ENCODE measurements at places on chromosomes 7 and 10.
A peak's percentile ranks its signal among the peaks of the same experiment; 100 is the strongest.

DNA sequence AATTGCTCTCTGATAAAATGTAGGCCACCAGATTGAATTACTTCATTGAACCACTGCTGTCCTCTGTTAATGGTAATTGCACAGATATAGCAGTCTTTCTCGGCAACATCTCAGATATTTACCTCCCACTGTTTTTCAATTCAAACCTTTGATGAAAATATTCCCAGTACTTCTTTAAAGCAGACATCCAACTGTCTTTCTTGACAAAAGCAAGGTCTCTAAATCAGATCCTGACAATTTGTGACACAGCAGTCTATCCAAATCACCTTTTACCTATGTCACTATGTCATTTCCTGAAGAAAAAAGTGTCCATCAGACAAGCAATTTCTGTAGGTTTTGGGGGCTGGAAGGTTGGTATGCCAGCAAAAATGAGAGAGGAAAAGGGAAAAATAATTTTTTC lies 555.7 kb downstream of the AUTS2 start:
- no peak for DNase-seq

GRCh38 chr7:86469680-86470295 lies 173.9 kb upstream of the GRM3 start:
- peak; percentile 45 for DNase-seq

- DNase-seq, result no peak
Measured at GRCh38 chr10:63256009-63256773, 123.1 kb downstream of the NRBF2 start.

DNA sequence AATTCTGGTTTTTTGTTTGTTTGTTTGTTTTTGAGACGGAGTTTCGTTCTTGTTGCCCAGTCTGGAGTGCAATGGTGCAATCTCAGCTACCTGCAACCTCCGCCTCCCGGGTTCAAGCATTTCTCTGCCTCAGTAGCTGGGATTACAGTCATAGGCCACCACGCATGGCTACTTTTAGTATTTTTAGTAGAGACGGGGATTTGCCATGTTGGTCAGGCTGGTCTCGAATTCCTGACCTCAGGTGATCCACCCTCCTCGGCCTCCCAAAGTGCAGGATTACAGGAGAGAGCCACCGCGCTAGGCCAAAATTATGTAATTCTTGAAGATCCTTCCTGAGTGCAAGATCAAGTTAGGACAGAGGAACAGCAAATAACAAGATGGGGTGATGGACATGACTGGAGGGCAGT lies 719 bp downstream of the ZNF33B start:
- no peak for DNase-seq

GRCh38 chr10:110414548-110415309 lies 83.0 kb upstream of the DUSP5 start:
- DNase-seq, result no peak

DNA sequence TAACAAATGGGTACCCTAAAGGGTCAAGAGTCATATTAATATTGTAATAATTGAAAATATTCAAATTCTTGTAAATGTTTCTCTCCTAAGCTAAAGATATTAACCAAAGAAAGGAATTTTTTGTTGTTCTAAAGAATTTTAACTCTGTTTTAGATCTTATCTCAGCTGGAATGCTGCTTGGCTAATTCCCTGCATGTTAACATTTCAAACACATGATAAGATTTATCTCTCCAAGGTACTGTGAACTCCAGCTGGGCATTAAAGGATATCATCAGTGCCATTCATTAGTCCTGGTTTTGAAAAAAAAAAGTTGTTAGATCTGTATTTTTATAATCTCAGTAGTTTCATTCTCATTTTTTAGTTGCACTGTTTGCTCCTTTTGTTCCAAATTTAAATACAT lies 76.9 kb downstream of the MAPK8 start:
- DNase-seq, result no peak

DNA sequence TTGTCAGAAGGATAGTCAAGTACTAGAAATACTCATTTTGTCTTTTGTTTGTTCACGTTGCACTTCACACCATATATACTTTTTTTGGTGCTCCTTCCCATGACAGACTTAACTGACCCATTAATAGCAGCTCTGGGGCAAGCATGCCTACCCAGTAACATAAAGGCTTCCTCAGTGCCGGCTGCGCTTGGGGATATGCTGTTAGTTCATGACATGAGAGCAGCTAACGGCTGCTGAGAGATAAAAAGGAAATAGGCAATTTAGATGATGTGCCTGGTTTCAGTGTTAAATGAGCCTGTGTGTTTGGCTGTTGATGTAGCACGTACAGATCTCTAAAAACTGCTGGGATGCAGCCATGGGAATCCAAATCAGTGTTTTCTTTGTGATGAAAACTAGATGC lies 86.4 kb downstream of the TAX1BP1 start:
- no peak for DNase-seq

GRCh38 chr7:71733107-71733870 lies 601.3 kb downstream of the GALNT17 start:
- DNase-seq, result peak; percentile 92

- DNase-seq, result no peak
Measured at GRCh38 chr7:20477067-20477466, 138.4 kb upstream of the ABCB5 start.

GRCh38 chr10:76990561-76990960 lies 647.0 kb downstream of the KCNMA1 start:
- no peak for DNase-seq

- DNase-seq, result peak; percentile 77
Measured at GRCh38 chr7:155545348-155545747, 1.0 kb downstream of the CNPY1 start.

- no peak for DNase-seq
Measured at GRCh38 chr10:106661767-106662140, 502.8 kb downstream of the SORCS1 start.

DNA sequence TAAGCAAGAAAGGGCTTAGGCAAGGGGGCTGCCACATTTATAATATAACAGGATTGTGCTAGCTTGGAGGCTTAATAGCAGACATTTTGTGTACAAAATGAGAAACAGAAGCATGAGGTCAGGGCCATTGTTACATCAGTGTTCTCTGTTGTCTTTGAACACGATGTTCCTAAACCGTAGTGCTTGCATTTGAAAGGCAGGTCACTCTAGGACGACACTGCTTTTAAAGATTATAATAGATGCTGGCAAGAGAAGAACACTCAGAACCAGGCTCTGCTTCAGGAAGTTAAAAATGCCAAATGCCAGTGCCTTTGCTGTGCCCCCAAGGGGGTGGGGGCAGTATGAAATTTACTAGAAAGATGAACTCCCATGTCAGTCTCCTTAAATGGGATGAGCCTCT lies 91.1 kb downstream of the SORCS3 start:
- DNase-seq, result no peak

Data from H7 (cell line).